Hippocampal formation (tissue), 2 donors: ENCODE measurements at places on chromosomes 3 and 15.

GRCh38 chr15:79170256-79170664, 79.7 kb upstream of the RASGRF1 start:
- DNase-seq: no peak

DNA sequence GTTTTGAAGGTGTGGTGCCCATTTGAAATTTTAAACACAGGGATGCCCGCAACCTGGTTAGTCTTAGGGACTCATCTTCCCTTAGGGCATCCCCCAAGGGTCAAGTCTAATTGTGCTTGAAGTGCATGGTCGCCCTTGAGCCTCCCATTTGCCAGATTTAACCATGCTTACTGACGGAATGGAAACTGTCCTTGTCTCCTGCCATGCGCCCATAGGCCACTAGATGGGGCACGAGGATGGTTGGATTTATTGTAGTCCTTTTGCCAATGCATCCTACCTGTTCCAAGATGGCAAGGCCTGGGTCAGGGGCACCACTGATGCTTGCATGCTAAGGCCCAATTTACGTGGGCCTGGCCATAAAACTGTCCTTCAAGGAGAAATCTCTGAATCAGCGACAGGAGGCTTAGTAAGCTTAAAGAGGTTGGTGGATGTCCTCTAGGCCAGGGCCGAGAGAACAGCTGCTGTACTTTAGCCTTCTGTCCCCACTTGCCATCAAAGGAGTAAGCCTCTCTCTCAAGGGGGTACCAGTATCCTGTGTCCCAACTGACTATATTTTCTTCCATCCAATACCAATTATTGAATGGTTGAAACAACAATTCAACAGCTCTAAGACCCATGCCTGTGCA, 355.4 kb downstream of the OTOL1 start:
- DNase-seq: no peak

- no peak for DNase-seq
Measured at GRCh38 chr3:198032039-198032936, 72.3 kb downstream of the LMLN start.

- no peak for DNase-seq
Measured at GRCh38 chr3:101217472-101218245, 102.7 kb downstream of the IMPG2 start.

- no peak for DNase-seq
Measured at GRCh38 chr3:52915294-52915693, 17.9 kb upstream of the STIMATE start.

DNA sequence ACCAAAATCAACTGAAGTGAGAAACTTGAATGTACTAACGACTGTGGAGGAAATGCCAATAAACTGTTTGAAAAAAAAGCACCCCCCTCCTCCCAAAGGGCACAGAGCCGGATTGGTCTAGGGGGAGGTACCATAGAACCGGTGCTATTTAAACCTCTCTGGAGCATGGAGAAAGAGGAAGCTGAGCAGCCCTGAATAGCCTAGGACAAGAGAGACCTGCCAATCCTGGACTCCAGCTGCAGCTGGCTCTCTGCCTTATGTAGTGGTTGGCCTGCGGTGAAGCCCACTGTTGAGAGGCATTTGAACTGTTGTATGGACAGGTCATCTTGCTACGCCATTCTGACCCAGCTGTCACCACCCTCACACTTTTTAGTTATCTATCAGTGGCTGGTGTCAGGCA, 1.5 kb upstream of the SH3GL3 start:
- no peak for DNase-seq

DNA sequence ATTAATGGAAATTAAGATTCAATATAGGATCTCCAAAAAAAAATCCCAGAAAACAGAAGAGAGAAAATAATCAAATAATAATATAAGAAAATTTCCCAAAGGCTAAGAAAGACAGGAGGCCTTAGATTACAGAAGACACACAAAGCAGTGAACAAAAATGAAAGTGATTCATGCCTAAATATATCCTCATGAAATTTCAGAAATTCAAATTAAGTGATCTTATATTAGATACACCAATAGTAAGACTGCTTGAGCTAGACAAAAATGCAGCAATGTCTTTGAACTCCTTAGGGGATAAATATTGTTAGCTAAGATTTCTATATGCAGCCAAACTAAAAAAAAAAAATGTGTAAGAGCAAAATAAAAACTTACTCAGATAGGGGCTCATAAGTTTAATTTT, 44.6 kb upstream of the ARPP21 start:
- DNase-seq: no peak

- DNase-seq: no peak
Measured at GRCh38 chr3:129413687-129414506, 14.5 kb downstream of the EFCAB12 start.

DNA sequence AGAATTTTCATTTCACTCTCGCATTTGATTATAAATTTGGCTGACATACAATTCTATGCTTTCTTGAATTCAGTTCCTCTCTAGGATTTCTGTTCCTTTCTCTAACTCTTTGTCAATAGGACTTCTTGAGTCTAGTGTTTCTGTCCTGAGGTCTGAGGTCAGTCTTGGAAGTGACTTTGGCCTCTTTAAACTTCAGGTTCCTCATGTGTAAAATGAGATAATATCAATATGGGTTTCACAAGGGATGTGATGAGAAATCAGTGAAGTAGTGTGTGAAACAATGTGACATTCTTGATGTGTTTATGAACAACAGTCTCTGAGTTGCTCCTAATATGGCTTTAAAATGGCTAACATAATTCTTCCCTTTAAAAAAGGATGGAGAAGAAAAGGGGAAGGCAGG, 92.2 kb downstream of the SV2B start:
- no peak for DNase-seq

DNA sequence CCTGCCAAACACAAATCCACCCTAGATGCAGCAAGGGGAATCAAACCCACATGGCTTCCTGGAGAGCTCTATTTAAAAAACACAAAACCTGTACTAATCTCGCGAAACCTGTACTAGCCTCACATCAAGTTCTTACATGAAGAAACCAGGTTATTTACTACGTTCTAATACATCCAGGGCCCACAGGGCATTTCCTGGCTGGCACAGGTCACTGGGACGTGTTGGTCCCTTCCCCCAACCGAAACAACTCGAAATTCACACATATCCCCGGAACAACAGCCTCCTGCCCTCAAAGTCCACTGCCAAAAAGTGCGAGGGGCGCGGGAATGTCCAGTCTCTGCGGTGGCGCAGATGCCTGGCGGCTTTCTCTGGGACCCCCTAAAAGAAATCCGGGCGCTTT, 955 bp downstream of the CDCP1 start:
- no peak for DNase-seq

DNA sequence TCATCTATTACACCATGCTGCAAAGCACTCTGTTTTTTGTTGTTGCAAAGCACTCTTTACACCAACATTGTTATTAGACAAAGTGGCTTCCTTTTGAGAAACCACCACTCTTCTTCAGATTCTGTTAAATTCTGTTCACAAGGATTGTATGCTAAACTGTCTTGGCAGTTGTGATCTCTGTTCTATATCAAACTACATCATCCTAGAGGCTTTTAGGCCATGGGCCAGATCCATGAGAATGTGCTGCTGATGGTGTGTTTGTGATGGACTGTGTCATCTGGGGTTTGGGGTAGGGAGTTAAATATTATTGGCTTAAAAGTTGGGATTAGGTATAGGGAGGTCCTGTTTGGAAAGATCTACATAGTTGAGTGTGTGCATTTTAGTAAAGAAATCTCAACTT, 229.8 kb downstream of the GAP43 start:
- DNase-seq: no peak

DNA sequence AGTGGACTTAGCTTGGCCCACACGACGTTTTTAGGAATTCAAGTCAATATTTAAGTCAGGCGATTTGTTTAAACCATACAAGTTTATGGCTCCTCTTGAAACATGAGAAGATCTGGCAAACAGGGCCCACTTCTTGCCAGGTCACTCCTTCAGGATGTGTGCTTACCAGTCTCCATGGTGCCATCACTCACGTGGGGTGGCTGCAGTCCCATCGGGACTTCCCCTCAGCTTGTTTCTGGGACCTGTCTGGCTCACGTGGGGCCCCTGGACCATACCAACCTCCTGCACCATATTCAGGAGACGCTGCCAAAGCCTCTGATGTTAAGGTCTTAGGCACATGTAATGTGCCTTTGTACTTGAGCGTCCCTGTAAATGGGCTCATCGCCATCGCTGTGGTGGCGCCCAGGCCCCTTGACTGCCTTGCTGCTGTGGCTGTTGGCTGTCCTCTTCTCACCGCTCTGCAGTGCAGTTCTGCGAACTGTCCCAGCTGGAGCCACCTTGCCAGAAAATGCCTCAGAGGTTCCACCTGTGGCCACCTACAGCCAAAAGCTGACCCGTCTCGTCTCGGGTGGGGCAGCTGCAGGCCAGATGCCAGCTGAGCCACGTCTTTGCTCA, 8.9 kb downstream of the MCM2 start:
- DNase-seq: no peak

- DNase-seq: no peak
Measured at GRCh38 chr3:195212033-195212748, 58.8 kb downstream of the XXYLT1 start.

DNA sequence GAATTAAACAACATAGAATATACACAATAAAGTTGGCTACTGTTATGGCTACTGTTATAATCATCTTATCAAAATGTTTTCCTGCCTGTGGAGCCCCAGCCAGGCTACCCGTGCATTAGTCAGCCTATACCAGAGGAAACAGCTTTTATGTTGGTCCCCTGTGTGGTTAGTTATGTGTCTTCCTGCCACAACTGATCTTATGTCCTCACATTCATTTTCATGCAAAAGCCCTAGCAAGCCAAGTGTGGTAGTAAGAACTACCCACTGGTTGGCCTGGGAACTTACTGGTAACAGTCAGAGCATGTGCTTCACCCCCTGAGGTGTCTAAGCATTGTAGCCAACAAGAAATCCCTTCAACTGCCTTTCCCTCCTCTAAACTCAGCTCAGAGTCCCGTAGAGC, 21.8 kb downstream of the MGLL start:
- no peak for DNase-seq

DNA sequence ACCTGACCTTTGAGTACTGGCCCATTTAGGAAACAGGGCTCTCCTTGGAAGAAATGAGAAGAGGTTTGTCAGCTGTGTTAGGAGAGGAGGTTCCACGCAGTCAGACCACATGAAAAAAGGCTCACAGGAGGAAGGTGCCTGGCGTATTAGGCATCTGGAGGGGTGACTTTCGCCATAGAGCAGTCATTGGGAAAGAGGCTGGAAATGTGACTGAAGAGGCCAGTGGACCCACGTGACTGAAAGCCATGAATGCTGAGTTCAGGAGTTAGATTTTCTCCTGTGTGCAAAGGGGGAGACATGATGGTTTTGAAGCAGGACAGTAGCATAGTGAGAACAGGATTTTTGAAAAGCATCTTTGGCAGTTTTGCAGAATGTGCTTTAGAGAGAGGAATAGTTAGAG, 29.7 kb upstream of the RNF7 start:
- DNase-seq: no peak

DNA sequence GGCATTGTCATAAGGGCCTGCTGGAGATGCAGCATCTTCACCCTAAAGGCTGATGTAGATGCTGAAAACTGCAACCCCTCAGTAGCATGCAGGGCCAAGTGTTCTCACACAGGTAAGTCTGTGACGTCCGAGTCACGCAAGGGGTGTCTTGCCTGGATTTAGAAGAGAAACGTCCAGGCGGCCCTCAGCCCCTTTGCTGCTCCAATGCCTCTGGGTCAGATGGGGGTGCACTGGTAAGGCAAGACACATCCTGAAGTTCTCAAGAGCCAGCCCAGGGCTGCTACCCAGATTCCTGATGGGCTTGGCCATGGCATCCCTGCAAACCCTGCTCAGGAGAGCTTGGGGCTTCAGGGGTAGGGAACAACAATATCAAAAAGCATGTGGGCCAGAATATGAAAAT, 25.4 kb downstream of the ONECUT1 start:
- no peak for DNase-seq

GRCh38 chr15:76179023-76179422, 119.2 kb downstream of the TMEM266 start:
- no peak for DNase-seq

DNA sequence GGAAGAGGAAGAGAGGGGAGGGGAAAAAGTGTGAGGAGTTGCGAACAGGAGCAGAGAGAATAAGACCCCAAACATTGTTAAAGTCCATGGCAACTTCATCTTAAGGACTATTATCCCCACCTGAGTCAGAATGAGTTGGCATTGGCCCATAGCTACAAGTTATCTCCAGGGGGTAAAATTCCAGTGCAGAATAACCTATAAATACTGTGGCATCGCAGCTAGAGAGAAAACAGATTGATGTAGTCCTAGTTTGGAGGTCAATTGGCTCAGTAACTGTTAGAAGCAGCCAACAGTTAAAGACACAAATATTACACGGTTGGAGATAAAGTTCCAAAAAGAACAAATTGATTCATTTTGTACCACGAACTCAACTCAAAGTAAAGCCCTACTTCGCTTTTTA, 313.9 kb upstream of the CCDC54 start:
- no peak for DNase-seq

GRCh38 chr3:21901484-21901883, 150.5 kb upstream of the ZNF385D start:
- DNase-seq: no peak

GRCh38 chr15:77797270-77797669, 164.6 kb upstream of the LINGO1 start:
- no peak for DNase-seq

DNA sequence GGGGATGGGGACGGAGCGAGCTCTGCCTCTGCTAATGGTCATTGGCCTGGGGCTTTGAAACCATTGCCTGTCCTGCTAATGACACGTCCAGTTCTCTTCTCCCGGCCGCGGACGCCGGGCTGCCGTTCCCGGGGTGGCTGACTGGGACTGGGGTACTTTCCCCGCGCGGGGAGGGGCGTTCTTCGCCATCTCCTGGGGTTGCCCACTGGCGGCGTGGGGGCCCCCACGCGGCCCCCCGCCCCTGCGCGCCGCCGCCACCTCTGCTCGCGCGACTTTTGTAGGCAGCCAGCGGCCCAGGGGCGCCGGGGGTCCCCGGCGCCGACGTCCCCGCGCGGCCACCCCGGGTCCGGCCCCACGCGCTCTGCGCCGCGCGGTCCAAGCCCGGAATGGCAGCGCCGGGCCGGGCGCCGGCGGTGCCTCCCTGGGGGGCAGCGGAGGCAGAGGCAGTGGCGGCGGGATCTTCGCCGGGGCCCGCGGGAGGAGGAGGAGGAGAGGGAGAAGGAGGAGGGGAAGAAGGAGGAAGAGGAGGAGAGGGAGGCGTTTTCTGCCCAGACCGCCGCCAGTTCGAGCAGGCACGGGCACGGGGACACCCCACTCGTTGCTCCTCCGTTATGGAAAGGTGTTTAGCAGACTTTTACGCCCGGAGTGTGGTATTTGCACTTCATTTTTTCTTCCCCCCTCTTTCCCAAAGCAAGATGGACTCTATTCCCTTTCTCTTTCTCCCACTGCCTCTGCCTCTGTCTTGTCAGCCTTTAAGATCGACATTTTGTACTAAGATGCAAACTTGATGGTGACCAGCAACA, 2.3 kb downstream of the BBX start:
- DNase-seq: peak; percentile 42

DNA sequence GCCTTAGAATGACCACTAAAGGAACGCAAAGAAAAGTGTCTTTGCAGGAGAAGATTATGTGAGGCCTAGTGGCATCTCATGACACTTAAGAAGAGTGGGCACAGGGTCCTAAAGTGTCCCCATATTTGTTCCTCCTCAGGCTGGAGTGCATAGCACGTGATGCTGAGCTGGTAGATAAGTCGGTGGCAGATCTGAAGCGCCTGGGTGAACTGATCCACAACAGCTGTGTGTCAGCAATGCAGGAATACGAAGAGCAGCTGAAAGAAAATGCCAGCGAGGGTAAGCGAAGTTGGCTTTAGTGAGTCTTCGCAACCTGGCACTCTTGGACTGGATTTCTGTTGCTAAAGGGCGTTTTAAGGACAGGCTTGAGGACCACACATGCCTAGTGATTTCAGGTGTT, 92.6 kb downstream of the CHD2 start:
- no peak for DNase-seq
